ENCODE measurements at places on chromosomes 2 and 18.

- no peak for DNase-seq
Measured at GRCh38 chr18:36212301-36213171, 25.2 kb downstream of the MOCOS start.

DNA sequence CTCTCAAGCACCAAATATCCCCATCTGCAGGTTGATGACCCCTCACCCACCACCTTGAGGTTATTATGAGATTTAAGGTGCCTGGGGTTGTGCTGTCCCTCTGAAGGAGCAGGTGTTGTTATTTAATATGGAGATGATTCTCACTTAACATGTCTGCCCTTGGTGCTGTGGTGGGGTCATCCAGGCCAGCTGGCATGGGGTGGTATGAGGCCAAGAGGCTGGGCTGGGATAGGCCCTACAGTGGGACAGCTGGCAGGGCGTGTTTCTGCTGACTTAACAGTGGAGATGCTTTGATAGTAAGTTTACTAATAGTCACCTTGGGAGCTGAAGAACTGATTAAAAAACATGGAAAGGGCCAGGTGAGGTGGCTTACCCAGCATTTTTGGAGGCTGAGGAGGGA lies 22.4 kb downstream of the SERPINB12 start:
- no peak for DNase-seq

- DNase-seq, result no peak
Measured at GRCh38 chr2:236888794-236889780, 196.6 kb upstream of the COPS8 start.

DNA sequence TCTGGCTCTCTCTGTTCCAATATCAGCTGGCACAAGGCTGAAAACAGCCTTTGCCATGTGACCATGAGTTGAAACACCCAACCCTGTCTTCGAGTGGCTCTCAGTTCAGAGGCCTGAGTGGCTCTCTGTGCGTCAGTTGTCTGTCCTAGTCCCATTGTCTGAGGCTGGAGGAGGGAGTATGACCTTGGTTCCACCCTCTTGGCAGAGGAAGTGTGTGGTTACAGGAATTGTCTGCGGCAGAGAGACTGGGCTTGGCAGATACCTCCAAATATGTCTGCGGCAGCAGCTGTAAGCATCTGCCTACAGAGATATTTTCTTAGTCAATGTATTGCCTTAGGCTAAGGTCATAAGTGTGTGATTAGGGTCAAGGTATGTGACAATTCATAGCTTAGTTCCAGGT lies 32.6 kb downstream of the CNGA3 start:
- no peak for DNase-seq

DNA sequence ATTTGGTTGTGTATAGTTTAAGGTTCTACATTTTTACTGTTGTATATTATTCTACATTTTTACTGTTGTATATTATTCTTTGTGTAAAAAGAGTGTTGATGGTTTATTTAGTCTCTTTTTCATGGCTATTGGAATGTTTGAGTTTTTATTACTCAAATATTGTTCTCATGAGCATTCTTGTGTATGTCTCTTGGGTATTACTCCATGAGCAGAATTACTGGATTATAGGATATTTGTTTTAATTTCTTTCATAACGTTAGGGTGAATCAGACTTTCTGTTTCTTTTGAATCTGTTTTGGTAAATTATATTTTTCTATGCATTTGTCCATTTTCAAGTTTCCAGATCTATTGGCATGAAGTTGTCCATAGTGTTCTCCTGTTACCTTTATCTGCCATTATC lies 111.6 kb downstream of the DYNAP start:
- DNase-seq, result no peak

DNA sequence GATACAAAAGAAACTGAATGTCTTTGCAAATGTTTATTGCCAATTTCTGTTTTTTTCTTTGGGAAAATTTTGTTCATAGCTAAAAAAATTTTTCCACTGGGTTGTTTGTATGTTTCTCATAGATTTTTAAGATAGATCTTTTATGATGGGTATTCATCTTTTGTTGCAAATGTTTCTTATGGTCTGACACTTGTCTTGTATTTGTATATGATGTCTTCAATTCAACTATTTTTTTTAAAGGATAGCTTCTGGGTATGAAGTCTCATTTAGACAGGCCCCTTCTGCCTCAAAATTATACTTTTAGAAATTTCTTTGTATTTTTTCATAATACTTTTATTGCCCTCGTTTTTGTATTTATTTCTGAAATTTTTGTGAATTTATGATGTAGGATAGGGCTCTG lies 73.8 kb downstream of the KCTD1 start:
- no peak for DNase-seq

- DNase-seq, result no peak
Measured at GRCh38 chr2:15809404-15809803, 130.9 kb upstream of the MYCN start.

GRCh38 chr2:34547900-34548299 lies 948.8 kb upstream of the FAM98A start:
- no peak for DNase-seq

DNA sequence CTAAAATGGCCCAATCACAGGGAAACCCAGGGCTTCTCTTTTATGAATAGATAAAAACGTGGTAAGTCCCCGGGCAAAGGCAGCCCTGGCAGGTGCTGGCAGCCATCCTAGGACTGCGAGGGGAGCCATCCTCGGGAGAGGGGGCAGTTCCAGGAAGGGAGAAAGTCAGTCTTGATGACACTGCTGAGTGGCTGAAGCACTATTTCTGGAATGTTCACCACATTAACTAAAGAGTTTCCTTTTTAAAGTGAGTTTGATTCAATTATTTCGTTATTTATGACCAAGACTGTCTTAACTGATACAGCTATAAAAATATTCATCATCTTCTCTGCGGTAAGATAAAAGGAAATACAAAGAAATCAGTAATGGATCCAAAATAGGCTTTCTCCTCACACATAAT lies 20.4 kb downstream of the TTR start:
- DNase-seq, result no peak

DNA sequence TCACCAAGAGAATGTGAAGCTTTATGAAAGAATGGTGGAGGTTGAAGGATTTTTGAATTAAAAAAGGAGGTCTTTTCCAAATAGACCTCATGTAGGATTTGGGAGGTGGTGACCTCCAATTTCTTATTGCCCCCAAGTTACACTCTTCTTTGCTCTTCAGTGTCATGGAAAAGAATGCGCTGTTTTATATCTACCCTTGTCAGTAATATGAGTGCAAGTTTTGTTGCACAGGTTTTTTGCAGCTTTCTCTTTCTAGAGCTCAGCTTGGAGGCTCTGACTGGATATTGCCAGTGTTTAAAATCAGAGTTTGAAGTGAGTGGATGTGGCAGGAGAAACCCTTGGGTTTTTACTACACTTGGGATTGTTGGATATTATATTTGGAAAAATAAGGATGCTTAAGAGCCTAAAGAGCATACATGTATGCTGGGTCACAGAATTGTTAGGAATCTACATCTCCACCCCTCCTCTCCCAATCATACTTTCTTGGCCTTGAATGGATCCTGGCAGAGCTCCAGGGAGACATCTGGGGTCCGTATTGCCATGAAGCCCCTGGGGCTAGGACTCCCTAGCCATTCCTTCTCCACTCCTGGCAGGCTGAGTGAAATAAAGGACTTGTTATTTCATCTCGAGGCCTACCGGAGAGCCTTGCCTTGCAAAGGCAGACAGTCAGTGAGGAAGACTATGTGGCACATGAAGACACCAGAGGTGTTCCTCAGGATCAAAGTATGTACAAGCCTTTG lies 43.8 kb downstream of the APOB start:
- DNase-seq, result peak; percentile 5

DNA sequence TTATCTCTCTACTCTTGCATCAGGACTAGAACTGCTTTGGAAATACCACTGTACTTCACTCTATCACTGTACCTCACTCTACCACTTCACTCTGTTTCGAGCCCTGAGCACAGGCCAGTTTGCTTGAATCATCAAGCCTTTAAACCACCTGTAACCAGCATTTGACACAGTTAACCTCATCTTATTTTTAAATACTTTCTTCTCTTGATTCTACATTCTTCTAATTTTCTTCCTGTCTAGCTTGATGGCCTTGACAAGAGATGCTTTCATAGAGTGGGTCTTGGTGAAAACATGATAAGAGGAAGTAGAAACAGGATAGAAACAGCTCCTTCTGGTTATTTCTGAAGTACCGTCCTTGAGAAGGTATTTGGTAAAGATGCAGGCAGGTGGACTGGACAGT lies 78.1 kb downstream of the SPIRE1 start:
- DNase-seq, result no peak

GRCh38 chr2:68362069-68362468 lies 3.0 kb upstream of the PLEK start:
- DNase-seq, result peak; percentile 57

- no peak for DNase-seq
Measured at GRCh38 chr2:84999553-84999955, 28.6 kb downstream of the KCMF1 start.

- no peak for DNase-seq
Measured at GRCh38 chr2:170157025-170157684, 20.8 kb upstream of the MYO3B start.

DNA sequence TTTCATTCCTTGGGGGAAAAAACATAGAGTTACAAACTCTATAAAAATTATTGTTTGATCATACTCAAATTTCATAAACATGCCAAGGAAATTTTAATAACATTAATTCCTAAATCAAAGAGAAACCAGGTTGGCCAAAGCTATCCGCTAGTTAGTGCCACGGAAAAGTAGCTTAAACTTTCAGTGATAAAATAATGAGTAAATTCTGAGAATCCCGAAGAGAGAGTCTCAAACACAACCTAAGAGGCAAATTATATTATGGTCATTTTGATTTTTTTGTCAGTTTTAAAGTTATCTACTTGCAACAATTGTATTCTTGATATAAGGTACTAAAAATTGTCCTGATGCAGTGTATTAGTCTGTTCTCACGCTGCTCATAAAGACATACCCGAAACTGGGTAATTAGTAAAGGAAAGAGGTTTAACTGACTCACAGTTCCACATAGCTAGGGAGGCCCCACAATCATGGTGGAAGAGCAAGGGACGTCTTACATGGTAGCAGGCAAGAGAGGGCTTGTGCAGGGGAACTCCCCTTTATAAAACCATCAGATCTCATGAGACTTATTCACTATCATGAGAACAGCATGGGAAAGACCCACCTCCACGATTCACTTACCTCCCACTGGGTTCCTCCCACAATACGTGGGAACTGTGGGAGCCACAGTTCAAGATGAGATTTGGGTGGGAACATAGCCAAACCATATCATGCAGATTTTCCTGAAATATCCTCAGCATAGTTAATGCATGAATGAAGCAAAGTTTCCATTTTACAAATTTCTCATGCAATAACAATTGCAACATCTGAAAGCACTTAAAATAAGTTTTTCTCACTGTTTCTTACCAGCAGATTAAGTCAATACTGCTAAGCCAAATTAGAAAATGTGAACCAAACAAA lies 205.9 kb upstream of the STK17B start:
- DNase-seq, result no peak

DNA sequence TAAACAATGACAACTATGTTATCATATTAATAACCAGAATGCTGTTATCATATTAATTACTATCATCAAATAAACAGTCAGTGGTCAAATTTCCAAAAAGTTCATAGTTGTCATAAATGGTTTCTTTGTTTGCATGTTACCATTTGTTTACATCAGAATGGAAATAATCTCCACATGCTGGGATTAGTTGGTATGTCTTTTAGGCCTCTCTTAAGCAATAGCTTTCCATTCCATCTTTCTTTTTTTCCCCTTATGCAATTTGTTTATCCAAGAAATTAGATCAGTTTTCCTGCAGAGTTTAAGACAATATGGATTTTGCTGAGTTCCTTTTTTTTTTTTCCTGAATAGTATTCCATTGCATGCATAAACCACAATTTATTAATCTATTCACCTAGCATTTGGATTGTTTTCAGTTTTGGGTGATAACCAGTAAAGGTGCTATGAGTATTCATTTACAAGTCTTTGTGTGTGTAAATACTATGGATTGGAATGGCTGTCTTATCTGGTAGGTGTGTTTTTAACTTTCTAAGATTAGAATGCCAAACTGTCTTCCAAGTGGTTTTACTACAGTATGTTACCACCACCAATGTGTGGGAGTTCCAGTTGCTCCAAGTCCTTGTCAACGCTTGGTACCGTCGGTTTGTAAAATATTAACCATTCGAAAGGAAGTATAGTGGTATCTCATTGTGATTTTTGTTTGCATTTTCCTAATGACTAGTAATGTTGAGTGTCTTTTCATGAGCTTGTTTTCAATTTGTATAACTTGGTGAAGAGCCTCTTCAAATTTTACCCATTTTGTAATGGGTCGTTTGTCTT lies 33.3 kb upstream of the TXNDC2 start:
- no peak for DNase-seq

DNA sequence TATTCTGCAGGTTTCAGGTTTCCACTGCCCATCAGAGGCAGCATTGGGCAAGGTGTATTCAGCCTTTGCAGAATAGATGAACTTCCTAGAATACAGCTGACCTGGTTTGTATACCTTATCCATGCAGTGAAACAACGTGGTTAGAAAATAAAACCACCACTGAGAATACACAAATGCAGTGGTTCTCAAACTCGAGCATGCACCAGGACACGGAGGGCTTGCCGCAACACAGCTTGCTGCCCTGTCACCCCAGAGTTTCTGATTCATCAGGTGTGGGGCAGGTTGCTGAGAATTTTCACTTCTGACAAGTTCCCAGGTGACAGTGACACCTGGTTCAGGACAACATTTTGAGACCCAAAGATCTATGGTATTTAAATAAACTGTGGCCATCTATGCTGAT lies 23.4 kb upstream of the C1D start:
- no peak for DNase-seq

- DNase-seq, result no peak
Measured at GRCh38 chr2:98460573-98461497, 16.2 kb downstream of the INPP4A start.

DNA sequence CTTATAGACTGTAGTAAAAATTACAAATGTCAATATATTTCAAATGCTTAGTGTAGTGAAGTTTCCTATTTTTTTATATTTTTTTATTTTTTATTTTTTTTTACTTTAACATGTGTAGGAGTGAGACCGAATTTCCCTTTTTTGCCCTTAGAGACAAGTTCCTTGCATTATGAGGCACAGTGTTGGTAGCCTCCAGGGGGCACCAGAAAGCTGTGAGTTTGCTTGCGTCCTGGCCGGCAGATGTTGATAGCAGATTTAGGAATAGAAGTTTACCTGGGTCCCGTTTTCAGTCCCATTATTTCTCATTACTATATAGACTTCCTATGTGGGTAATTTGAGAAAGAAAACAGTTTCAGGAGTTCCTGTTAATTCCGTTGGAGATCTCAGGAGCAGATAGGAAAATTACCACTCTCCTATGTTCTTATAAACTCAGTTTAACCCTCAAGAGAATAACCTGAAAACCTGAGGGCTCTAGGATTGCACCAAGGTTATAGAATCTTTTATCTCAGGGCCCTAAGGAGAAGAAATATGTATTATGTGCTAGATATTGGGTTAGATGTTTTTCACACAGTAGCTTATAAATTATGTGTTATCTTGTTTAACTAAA lies 157.5 kb upstream of the SESTD1 start:
- DNase-seq, result peak; percentile 36

GRCh38 chr2:231539991-231540390 lies 9.7 kb upstream of the NMUR1 start:
- no peak for DNase-seq

GRCh38 chr2:1518331-1518803 lies 105.1 kb downstream of the TPO start:
- DNase-seq, result no peak

All from NCI-H2171 (cell line).